ENCODE measurements at places on chromosomes 13 and 19.

GRCh38 chr19:33110137-33110910 is 21.6 kb upstream of the WDR88 start:
- no peak for DNase-seq

- DNase-seq = no peak
These were observed 3.5 kb downstream of the CBARP start for GRCh38 chr19:1234051-1234954.

GRCh38 chr13:93690139-93690538 is 463.5 kb downstream of the GPC6 start:
- no peak for DNase-seq

- DNase-seq = no peak
These were observed 61.5 kb downstream of the GJA3 start for GRCh38 chr13:20099319-20099718.

GRCh38 chr19:5075597-5075996 is 106.7 kb downstream of the KDM4B start:
- no peak for DNase-seq

GRCh38 chr13:102333320-102334198 is 68.3 kb downstream of the FGF14 start:
- DNase-seq = no peak

- DNase-seq = no peak
These were observed 131.8 kb downstream of the KCTD12 start for GRCh38 chr13:76754414-76754813.

DNA sequence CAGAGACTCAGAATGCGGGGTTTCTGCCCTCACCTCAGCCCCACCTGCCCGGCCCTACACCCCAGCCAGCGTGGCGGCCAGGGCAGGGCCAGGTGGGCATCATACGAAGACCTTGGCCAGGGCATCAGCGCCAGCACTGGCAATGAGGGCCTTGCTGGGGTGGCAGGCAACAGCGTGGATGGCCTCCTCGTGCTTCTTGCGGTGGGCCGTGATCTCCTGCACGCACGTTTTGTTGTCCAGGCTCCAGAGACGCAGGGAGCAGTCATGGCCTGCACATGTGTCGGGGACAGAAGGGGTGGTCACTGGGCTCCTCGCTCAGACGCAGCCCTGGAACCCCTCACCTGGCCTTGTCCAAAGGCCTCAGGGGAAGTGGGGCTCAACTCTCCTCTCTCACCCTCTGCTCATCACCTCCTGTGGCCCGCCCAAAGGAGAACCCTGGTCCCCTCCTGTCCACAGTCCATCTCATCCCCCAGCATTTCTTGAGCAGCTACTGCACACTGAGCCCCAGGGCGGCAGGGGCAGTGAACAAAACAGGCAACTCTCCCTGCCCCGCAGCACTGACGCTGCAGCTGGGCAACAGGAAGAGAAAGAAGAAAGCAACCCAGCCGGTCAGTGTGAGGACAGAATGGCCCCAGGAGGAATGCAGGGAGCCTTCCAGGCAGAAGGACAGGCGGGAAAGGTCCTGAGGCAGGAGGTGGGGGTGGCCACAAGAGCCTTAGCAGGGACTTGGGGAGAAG is 3.8 kb upstream of the PRKD2 start:
- DNase-seq = no peak

- no peak for DNase-seq
These were observed 139.7 kb downstream of the SLITRK6 start for GRCh38 chr13:85659493-85659892.

DNA sequence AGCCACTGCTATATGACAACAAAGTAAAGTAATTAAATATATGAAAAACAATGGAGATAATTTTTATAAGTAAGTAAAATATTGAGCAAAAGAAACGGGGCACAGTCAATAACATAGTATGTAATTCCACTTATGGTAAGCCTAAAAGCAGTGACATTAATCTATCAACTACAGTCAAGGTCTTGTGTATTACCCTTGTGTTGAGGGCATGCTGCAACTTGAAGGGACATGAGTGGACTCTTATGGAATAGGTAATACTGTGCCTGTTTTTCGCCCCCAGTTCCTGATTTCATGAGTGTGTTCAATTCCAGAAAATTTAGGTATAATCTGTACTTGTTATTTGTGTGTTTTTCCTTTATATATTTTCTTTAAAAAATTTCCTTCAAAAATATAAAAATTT is 201.3 kb upstream of the SLITRK6 start:
- no peak for DNase-seq

DNA sequence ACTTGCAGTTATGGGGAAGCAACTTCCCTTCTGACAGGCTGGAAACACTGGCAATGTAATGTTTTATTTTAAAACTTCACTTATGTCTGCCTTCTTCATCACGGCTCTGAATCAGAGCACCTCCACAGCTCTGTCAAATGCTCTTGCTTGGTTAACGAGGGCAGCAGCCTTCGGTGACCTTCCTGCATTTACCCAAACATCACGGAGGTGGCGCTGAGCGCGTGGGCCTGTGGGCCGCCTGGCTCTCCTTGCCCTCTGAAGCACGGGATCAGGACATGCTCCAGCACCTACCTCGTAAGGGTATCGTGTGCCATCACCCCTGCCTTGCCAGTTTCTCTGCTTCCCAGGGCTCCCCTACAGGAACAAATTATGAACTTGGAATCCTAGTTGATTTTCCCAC is 310.0 kb downstream of the TEX29 start:
- no peak for DNase-seq

DNA sequence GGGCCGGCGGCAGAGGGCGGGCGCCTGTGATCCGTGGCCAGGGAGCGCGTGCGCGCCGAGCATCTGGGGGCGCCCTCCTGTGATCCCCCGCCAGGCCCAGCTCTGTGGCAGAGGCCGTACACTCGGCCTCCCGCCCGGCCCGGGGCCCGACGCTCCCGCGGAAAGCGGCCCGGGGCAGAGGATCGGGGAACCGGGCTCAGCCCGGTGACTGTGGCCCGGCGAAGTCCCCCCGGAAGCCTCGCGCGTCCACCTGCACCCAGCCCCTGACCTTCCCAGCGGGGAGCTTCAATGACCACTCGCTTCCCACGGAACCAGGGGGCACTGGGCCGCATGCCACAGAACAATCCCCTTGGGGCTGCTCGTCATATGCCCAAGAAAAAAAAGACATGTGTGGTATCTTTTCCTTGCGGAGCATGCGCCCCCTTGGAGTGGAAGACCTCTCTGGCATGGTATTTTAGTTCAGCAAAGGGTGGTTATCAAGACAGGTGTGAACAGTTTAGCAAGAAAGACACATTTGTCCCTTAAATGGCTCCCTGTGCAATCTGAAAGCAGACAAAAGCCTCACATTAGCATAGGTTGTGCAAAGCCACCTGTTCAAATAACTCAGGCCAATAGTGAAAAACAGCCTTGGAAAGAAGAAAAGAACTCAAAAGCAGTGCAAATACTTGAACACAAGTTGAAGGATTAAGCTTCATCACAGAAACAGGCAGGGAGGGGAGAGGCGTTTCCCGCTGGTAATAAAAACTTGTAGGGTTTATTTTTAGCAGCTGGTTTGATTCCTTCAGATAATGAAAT is 290.9 kb upstream of the SOX21 start:
- DNase-seq = no peak

- DNase-seq = no peak
These were observed 6.7 kb downstream of the PAN3 start for GRCh38 chr13:28145049-28145448.

DNA sequence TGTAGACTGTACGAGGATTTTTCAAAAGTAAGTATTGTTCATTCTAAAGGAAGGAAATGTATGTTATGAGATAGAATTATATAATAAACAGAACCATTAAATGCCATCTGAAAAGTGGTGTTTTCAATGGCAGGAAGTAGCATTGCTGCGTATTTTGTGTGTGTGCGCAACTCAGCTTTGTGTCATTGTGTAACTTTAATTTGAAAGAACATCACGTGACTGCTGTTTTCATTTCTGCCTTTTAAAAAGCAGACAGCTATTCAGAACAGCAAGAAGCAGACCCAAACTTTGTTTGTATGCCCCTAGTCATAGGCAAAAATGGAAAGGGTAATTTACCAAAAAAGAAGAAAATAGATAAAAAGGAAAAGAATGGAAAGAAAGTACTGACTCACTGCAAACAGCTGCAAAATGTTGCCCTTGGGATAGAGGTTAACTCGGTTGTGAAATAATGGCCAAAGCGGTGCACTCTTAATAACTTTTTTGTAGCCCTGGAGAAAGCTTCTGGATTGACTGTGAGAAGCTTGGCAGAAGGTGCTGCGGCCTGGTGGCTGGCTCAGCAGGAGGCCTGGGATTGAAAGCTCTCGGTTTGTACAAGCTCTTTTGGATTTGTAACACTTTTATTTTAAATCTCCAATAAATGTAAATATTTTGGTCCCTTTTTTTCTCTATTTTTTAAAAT is 97.3 kb downstream of the GGACT start:
- no peak for DNase-seq

GRCh38 chr13:76711550-76712182 is 174.5 kb downstream of the KCTD12 start:
- no peak for DNase-seq

DNA sequence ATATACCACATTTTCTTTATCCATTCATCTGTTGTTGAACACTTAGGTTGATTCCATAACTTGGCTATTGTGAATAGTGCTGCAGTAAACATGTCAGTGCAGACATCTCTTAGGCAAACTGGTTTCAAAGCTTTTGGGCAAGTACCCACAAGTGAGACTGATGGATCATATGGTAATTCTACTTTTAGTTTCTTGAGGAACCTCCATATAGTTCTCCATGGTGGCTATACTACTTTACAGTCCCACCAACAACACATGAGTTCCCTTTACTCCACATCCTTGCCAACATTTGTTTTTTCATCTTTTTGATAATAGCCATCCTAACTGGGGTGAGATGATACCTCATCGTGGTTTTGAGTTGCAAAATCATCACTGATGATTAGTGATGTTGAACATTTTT is 8.5 kb downstream of the CYSLTR2 start:
- DNase-seq = no peak

DNA sequence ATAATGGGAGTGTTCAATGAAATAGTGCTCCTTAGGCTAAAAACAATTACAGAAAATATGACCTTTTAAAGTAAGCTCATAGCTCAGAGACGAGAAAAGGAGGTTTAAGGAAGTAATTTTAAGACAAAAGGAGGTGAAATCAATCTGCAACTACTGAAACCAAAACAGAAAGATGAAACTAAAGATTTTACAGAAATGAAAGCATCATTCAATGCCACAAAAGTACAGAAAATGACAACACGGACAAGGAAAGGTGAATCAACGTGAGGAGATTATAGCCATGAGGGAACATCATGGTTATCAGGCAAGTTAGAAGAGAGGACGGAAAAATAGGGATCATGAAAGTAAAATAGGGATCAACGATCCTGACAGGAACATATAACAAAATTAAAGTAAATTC is 745.2 kb downstream of the PCDH17 start:
- DNase-seq = no peak

- DNase-seq = no peak
These were observed 3.0 kb upstream of the APC2 start for GRCh38 chr19:1446713-1447481.

DNA sequence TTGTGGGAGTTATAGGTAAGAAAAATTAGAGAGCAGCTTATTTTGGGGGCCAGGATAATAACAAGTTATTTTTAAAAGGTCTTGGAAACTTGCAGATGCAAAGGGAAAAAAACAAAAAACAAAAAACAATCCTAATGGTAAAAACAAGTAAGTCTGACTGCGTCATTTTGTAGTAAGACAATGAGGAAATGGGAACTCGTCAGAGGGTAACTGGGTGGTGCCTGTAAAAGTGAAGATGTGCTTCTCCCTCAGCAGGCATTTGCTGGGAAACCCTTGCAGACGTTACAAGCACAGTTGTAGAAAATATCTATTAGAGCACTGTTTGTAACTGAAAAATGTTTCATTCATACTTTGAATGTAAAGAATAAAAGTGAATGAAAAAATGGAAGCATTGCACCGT is 2.2 kb upstream of the TNFSF13B start:
- DNase-seq = no peak

GRCh38 chr13:46124967-46125933 is 20.4 kb upstream of the CPB2 start:
- DNase-seq = no peak

- DNase-seq = peak; percentile 71
These were observed at the start of gene ZNF30 for GRCh38 chr19:34926685-34927375. Gene ZNF30, plus strand, starts transcription at chr19:34926903. Its CDS starts 3,045 bp downstream, at chr19:34929948.

DNA sequence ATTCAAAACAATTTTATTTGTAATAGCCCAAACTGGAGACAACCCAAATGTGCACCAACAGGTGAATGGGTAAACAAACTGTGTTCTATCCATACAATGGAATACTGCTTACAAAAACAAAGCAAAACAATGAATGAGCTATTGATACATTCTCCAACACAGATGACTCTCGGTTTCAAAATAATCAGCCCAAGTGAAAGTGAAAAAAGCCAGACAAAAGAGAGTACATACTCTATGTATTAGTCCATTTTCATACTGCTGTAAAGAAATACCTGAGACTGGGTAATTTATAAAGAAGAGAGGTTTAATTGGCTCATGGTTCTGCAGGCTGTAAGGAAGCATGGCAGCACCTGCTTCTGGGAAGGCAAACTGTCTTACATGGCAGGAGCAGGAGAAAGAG is 65.2 kb upstream of the LRCH1 start:
- no peak for DNase-seq

DNA sequence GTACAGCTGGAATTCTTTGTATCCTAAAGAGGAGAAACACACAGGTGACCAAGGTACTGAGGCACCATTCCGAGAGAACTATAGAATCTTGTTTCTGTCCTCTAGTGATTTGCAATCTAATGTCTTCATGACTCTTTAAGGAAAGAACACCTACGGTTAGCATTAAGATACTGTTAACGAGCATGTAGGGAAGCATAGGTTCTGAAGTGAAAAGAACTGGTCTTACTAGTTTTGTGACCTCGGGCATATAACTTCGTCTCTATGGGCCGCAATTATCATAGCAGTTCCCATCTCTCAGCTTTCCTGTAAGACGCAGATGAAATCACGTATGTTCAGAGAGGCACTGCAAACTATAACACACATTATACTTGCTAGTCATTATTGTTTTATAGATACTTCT is 193.0 kb upstream of the NBEA start:
- no peak for DNase-seq

DNA sequence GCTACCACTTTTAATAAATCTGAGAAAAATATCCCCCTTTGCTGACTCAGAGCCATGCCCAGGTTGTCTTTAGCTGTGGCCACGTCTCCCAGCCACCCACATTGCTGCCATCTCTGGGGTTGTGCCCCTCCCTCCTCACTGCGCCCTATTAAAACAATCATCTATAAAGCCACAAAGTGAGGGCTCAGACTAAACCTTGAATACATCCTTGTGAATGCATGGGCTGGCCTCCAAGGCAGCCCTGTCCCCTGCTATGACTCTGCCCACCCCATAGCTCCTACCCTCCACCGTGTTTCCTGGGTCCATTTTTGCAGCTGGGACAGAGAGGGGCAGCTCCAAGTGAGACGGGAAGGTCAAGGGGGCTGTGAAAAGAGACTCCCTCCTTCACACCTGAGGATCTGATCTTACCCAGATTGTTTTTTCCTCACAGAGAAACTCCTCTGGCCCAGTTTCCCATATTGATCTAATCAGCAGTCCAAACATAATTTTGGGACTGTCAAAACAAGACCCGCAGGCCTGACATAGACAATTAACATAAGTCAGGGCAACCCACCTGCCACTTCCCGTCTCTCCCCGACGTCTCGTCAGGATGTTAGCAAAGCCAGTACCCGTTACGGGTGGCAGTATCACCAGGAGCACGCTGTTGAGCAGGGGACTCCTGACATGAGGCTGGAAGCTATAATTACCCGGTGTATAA is 199.0 kb downstream of the KATNAL1 start:
- DNase-seq = no peak

Measured in stimulated activated CD4-positive, alpha-beta T cell treated with anti-CD3 and anti-CD28 coated beads, Interleukin-15, amount 100 ng/mL, for 48 hours (primary cell).